ENCODE measurements at places on chromosomes 7 and 10.

- DNase-seq: peak; percentile 74
Observed at GRCh38 chr10:103659674-103660363, 166.3 kb downstream of the NEURL1 start.

DNA sequence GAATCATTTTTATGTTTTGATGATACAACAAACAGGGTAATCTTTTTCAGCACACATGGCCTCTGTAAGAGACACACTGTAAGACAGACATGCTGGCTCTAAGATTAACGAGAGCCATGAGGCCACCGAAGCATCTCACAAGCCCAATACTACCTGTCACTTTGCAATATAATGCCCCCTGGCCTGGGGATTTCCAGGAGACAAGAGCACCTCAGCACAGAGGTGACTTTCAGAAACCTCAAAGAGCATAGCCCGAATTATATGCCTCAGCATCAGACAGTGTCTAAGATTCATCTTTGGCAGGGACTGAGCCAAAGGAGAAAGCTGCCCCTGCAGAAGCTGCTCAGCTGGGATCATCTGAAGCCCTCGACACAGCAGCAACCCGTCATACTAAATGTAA is 44.2 kb upstream of the TMEM213 start:
- no peak for DNase-seq

- no peak for DNase-seq
Observed at GRCh38 chr7:539731-540411, 20.2 kb upstream of the PDGFA start.

GRCh38 chr7:56046721-56047445 is 4.4 kb downstream of the PSPH start:
- no peak for DNase-seq

- DNase-seq: no peak
Observed at GRCh38 chr7:47347816-47348385, 234.0 kb downstream of the TNS3 start.

DNA sequence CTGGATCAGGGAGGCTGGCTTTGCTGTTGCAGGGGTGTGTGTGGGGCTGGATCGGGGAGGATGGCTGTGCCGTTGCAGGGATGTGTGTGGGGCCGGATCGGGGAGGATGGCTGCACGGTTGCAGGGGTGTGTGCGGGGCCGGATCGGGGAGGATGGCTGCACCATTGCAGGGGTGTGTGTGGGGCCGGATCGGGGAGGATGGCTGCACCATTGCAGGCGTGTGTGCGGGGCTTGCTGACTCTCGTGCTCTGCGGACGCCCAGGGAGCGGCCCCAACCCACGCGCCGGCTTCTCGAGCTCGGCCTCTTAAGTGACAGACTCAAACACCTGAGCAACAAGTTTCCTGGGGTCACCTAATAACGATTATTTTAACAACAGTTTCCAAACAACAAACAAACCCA is 518.2 kb downstream of the DNAJB6 start:
- no peak for DNase-seq

- no peak for DNase-seq
Observed at GRCh38 chr7:15000157-15000556, 97.6 kb upstream of the DGKB start.

DNA sequence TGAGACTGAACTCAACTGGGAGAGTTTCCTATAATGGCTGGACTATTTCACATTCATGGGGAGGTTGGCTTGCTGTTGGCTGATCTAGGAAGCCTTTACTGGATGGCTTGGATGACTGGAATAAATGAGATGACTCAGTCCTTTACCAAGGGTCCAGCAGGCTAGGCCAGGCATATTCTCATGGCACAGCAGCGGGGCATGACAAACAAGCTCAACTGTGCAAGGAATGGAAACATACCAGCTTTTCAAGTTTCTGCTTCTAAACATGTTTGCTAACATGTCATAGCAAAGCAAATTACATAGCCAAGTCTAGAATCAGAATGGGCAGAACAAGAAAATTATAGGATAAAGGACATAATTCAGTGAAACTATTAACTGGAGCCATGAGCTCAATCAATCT is 46.8 kb upstream of the CRTAC1 start:
- no peak for DNase-seq

- no peak for DNase-seq
Observed at GRCh38 chr7:44898039-44898438, 12.7 kb upstream of the PURB start.

GRCh38 chr7:120774481-120774880 is 83.5 kb downstream of the TSPAN12 start:
- DNase-seq: no peak

GRCh38 chr7:105644937-105645336 is 63.6 kb upstream of the EFCAB10 start:
- DNase-seq: no peak

- DNase-seq: no peak
Observed at GRCh38 chr7:114502454-114503254, 88.0 kb downstream of the FOXP2 start.

DNA sequence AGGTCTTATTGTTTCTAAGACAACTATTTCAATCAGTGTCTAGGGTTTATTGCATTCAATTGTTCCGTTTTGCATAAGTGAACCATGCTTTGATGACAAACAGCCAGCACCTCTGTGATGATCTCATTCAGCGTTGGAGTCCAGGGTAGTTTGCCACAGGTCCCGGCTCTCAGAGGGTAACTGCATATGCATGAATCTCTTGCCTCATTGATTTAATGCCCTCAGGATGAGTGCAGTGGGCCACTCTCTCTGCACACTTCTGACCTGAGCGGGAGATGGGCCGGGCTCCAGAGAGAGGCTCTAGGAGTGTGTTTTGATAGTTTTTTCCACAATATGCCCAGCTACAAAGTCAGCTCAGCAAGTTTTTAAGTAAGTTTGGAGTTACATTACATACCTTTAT is 83.9 kb downstream of the HECW1 start:
- no peak for DNase-seq

DNA sequence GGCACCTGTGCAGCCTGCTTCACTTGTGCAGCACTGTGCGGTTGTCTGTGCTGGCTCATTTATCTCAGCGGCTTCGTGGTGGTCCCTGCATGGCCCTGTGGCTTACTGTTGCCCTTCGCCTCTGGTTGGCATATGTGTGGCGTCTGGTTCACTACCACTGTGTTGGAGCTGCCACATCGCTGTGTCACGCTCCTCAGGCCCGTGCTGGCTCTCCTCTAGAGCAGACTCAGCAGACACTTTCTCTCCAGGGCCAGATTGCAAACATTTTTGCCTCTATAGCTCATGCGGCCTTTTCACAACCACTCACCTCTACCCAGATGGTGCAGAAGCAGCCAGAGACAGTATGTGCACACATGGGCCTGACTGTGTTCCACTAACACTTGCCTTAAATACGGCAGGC is 37.9 kb downstream of the PPP2R2D start:
- DNase-seq: no peak

DNA sequence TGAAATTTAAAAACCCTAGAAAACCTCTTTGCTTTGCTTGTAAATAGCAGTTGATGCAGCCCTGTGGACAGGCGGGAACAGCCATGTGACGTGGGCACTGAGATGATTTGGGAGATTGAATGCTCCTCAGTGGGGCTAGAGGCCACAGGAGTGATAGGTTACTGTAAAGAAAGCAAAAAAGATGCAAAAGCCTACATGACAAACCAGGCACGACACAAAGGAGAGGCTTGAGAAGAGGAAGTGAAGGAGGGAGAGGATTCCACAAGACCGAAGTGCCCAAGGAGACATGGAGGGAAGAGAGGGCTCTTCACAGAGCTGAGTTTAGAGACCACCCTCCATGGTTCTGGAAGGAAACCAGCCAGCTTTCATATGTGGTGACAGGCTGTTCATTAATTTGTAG is 25.7 kb downstream of the IKZF1 start:
- no peak for DNase-seq

- DNase-seq: no peak
Observed at GRCh38 chr7:22192801-22193200, 164.2 kb downstream of the RAPGEF5 start.

DNA sequence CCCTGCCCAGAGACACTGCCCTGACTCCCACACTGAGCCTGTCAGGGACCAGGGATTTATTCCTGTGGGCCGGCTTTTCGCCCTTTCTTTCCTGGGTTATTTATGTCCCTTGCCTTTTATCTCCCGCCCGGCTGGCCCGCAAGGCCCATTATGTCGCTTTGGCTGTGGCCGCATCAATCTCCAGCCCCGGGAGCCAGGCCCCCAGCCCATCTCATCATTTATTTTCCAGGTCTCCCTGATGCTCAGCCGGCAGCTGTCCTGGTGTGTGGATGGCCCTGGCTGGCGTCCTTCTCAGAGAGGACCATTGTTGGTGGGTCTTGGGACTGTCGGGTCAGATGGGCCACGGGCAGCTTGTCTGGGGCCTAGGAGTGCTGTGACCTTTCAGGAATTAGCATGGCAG is 82.3 kb downstream of the FAM241B start:
- DNase-seq: no peak

Data from activated CD4-positive, alpha-beta T cell treated with anti-CD3 and anti-CD28 coated beads, Interleukin-2, Interleukin-6, amounts not matched to agents 100 ng/mL and 50 ng/mL, durations not matched to agents 16 hours and 8 hours (primary cell).